ENCODE measurements at places on chromosomes 11 and 22.

GRCh38 chr11:16924462-16924825 lies 89.8 kb downstream of the PLEKHA7 start:
- DNase-seq = no peak

DNA sequence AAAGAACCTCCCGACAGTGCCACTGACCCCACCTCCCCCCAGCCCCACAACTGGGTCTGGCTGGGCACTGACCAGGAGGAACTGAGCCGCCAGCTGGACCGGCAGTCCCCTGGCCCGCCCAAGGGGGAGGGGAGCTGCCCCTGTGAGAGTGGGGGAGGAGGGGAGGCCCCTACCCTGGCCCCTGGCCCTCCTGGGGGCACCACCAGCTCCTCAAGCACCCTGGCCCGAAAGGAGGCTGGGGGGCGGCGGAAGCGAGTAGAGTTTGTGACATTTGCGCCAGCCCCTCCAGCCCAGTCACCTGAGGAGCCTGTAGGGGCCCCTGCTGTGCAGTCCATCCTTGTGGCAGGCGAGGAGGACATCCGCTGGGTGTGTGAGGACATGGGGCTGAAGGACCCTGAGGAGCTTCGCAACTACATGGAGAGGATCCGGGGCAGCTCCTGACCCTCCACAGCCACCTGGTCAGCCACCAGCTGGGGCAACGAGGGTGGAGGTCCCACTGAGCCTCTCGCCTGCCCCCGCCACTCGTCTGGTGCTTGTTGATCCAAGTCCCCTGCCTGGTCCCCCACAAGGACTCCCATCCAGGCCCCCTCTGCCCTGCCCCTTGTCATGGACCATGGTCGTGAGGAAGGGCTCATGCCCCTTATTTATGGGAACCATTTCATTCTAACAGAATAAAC lies 12.3 kb downstream of the TMEM132A start:
- DNase-seq = no peak

GRCh38 chr11:20388096-20389055 lies 860 bp downstream of the PRMT3 start:
- DNase-seq = no peak

DNA sequence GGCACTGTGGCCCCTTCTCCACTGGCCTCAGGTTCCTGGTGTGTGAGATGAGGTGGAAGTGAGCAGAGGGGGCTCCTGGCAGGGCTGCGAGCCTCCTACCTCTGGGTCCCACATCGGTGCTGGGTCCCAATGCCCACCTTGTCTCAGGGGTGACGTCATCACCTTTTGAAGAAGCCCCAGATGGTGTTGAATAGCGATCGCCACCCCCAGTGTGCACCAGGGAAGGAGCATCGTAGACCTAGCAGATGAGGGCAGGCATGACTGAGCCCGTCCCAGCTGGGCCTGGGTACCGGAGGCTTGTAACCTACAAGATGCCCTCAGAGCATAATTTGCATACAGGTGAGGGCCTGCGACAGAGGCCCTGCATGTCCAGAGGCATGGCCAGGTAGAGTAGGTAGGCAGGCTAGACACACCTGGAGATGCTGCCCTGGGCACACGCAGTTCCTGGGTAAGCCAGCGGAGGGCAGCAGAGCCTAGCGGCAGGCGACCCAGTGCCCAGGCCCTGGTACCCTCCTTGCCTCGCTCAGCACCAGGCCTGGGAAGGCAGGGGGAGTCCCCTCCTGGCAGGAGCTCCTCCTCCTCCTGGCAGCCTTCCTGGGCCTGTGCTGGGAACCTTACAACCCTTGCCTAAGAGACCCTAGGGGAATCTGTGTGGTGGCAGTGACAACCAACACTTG lies 52.5 kb downstream of the TPCN2 start:
- peak; percentile 75 for DNase-seq

DNA sequence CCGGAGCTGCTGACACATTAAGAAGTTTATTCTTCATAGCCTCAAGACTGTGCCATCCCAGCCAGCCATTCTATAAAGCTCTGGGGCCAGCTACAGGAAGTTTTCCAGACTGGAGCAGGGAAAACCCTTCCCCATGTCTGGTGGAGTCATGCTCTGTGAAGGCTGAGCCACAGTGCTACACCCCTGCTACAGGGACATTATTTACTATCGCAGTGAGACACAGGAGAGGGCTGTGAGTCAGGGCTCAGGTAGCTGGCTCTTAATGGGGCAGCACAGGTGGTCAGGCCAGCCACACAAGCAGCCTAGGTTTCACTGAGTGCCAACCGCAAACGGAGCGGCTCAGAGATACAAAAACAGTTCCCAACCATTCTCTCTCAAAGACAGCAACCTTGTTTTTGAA lies 12.1 kb downstream of the HPS4 start:
- DNase-seq = peak; percentile 84

GRCh38 chr11:113926273-113927197 lies 21.9 kb downstream of the HTR3B start:
- no peak for DNase-seq
